ENCODE measurements at places on chromosomes 5 and 9. TPM values are rescaled to one million over a fixed set of nuclear protein-coding genes. Genes with fewer than 3 reads are reported as not detected.

Gene CATSPER3
- total RNA-seq, result 0.15 TPM

Gene ACOT12
- not detected for total RNA-seq

Gene ENTPD2
- total RNA-seq, result 4.7 TPM

Gene HARS2
- total RNA-seq, result 36.7 TPM

Gene MIGA2
- total RNA-seq, result 15.3 TPM

Gene THG1L
- total RNA-seq, result 26.6 TPM

Gene CD14
- total RNA-seq, result 3.7 TPM

Gene PCDHA7
- 0.12 TPM for total RNA-seq

Gene PITX1
- 30.9 TPM for total RNA-seq

Gene FAM120A
- total RNA-seq, result 75.4 TPM

Gene TSSK1B
- not detected for total RNA-seq
